ENCODE measurements at places on chromosomes 13 and 19.

GRCh38 chr19:41225238-41226052 lies 6.4 kb downstream of the AXL start:
- DNase-seq, result peak; percentile 87

DNA sequence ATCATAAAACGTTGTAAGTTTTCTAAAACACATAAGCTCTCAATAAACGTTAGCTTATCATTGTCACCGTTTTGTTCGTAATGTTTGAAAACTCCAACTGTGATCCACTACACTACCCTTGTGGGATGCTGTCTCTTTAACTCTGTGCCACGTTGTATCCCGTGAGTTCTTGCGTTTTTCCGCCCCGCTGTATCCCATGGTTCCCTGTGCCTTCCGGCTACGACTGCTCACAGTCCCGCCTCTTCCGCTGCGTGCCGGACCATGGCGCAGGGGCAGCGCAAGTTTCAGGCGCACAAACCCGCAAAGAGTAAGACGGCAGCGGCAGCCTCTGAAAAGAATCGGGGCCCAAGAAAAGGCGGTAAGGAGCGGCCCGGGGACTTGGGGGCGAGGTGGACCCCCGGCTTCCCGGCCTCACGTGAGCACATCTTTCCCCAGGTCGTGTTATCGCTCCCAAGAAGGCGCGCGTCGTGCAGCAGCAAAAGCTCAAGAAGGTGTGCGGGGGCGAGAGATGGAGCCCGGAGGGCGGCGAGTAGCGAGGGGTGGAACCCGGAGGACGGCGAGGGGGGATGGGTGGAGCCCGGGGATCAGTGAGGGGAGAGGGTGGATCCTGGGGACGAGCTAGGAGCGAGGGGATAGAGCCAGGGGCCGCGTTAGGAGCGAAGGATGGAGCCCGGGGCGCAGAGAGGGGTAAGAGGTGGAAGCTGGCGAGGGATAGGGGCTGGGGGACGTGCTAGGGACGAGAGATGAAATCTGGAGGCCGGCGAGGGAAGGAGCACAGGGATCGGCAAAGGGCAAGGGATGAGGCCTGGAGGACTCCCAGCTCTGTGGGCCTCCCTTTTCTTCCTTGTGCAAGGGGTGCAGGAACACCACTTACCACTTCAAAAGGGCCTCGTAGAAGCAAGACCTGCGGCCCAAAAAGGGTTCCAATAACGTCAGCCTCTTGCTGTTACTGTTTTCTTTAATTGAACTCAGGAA lies at the start of gene C19orf53:
TSS of gene C19orf53 (plus strand) at position 240 of the 975 bp plus-strand sequence. CDS start at position 262, 22 bp downstream.
- DNase-seq, result peak; percentile 85

DNA sequence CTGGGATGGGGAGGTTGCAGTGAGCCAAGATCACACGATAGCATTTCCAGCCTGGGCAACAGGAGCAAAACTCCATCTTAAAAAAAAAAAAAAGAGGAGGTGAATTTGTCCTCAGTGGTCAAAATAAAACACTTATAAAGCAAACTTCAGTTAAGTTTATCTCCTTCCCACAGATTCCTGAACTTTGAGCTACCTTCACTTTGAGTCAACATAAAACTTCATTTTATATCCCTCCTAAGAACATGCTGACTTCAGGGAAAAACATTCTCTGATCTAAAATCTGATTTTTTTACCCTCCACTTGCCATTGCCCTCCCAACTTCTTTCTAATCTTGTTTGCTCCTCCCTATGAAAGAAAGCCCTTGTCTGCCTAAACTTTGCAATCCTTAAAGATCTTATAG lies 59.0 kb downstream of the ZNF429 start:
- no peak for DNase-seq

DNA sequence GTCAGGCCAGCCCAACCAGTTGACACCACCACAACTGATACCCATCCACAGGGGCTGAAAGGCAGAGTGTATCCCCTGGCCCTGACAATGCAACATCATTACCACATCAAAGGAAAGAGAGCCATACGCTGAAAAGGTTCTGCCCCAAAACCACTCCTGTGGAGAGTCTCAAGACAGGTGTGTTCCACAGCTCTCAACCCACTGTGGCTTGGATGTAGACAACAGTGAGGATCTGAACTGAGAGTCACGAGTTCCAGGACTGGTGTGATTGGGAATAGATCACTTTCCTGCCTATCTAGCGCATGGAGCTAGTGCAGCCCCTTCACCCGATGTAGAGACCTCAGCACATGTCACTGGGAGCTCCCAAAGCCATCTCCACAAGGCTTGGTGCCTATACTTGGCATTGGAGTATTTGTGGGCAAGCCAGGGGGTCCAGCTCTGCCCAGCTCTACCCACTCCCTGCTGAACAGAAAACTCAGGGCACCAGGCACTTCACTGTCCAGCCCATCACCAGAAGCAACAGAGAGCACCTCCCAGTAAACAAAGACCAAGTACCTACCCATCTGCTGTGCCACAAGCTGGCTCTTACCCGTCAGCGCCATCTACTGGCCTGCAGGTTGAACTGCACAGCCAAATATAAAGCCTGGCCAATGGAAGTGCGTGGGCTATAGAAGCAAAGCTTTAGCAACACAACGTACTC lies 579.5 kb downstream of the UQCRFS1 start:
- peak; percentile 47 for DNase-seq

DNA sequence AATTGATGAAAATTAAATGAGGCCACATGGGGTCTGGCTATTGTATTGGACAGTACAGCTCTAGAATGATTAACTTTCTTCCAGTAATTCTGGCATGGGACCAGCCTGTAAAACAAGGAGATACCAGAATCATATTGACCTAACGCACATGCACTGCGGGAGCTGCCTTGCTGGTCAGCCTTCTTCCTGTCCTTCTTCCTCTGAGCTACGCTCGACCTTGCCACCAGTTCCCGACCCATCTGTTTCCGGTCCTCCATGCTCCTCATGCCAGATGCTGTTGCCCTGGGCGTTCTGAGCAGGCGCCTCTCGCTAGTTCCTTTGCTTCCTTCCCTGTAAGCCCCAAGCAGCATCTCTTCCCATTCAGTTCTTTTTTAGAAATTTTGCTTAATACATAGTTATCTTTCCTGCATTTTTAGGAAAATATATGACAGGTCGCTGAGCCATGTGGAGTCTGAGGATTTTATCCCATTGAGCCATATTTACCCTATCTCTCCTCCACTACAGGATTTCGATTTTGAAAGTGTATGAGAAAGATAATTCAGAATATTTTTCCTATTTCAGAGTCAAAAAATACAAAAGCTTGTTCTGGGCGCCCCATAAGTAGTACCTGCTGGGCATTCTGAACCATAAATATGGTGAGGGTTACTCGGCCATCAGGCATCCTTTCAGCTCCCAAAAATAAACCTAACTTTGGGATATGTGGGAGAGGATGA lies 38.6 kb downstream of the TNFRSF19 start:
- DNase-seq, result no peak
